Amniotic epithelial cell (primary cell): ENCODE measurements at places on chromosomes 1 and 21.

GRCh38 chr1:185319139-185319475 is 2.1 kb upstream of the IVNS1ABP start:
- DNase-seq: no peak

- no peak for DNase-seq
These were observed 178.4 kb downstream of the PSMG1 start for GRCh38 chr21:39004634-39005501.

DNA sequence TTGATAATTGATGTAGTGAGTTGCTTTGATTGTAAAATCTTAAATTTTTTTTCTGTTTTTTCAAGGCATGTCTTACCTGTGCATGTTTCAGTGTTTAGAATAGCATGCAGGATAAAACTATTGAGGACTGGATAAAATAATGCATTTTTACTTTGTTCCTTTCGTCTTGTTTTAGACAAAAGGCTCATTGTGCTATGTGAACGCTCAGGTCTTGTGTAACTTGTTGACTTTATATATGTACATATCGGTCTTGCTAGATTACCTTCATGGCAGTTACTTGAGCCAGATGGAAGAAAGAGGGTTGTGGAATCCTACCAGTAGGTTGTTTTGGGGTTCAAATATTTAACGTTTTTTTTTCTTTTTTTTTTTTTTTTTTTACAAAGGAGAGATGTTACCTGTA is 7.0 kb downstream of the NFIA start:
- no peak for DNase-seq

DNA sequence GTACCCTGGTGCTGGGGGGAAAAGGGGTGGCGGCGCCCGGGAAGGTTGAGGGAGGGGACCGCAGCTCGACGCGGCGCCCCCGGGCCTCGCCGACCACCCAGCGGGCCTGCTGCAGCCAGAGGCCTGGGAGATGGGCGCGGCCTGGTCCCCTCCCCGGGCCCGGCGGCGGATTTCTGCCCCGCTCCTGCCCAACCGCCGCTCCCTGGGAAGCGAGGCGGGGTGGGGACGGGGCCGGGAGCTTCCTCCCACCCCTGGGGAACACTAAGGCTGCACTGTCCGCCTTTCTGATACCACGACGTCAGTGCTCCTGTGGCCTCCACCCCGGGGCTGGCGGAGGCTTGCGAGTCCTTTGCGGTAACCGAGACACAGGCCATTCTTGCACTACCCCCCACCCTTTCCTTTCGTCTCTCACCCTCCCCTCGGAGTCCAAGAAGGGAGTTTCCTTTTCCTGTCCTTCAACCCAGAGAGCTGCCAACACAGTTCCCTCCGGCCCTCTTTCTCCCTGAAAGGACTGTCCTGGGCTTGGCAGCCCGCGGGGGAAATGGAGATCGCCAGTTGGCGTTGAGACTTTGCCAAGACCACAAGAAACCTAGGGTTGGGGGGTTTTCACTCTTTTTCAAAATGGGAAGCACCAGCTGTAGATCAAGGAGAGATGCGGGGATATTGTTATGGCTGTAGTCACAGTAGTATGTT is 742 bp downstream of the SH3GLB1 start:
- peak; percentile 49 for DNase-seq

- DNase-seq: no peak
These were observed 42.5 kb downstream of the PTPRF start for GRCh38 chr1:43573066-43573800.

DNA sequence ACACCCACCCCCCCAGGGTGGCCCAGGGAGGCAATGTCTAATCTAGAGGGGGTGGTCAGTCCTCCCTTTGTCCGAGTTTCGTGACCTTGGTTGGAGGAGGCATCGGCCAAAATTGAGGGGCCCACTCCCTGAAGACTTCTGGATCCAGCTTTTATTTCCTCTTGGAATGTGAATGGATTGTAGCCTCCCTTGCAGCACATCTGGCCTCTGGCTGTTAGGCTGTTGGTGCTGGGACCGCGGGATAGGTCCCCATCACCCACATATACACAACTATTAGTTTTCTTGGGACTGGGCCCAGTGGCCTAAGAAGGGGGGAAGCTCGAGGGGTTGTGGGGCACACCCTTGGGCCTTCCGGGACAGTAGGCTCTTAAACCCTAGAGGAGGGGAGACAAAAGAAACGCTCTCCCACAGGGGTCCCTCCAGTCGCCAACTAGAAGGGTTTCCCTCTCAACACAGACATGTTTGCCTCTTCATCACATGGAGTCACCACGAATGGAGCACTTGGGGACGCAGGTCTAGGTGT is 2.5 kb downstream of the LHX4 start:
- DNase-seq: no peak

DNA sequence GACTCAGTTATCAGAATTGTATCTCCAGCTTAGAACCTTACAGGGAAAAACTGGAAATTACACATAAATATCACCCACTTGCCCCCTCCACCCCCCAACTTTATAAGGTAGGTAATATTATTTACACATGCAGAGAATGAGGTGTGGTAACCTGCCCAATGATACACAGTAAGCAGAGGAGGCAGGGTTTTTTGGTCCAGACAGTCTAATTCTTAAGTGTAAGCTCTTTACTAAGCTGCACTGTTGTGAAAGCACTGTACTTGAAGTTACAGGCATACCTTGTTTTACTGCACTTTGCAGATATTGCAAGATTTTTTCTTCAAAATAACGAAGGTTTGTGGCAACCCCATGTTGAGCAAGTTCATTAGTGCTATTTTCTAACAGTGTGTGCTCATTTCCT is 24.8 kb upstream of the MYOCOS start:
- DNase-seq: peak; percentile 27

DNA sequence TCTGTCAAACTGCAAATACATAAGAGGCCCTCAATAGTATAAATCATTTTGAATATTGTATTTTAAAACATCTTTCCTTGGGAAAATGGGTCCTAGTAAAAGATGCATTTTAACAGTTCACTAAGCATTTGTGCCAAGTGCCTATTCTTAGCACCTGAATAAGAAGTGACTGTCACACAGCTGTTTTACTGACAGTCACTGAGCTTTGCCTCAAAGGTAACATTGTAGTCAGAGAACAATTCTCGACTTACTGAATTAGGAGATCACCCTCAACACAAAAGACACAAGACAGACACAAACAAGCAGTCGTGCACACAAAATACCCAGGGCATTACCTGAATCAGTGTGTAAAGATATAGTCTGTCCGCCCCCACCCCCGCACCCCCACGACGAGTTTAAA is 408 bp downstream of the ESRRG start:
- no peak for DNase-seq

DNA sequence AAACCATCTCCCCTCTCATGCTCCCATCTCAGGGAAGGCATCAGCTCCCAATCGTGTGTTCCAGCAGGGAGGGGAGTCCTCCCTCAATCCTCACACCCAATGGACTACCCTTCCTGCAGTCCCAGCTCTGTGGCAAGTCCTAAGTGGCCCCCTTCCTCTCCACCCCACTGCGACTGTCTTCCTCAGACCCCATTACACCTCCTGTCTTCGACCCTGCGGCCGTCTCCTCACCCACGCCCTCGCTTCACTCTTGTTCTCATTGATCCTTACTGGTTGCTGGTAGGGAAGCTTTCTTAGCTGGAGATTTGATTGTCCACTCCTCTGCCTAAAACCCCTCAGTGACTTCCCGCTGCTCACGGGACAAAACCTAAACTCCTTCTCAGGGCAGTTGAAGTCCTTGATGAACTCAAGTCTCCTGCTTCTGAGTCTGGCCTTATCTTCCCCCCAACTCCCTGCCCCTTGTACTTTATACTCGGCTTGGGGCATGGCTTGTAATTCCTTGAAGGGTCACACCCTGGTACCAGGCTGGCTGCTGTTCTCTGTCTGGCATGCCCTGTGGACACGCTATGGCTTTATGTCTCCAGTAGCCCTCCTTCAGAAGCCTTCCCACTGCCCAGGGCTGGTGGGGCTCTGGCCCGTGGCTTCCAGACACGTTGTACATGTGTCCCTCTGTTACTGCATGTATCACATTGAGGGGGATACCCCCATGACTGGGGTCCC is 2.3 kb upstream of the EPS8L3 start:
- peak; percentile 31 for DNase-seq

DNA sequence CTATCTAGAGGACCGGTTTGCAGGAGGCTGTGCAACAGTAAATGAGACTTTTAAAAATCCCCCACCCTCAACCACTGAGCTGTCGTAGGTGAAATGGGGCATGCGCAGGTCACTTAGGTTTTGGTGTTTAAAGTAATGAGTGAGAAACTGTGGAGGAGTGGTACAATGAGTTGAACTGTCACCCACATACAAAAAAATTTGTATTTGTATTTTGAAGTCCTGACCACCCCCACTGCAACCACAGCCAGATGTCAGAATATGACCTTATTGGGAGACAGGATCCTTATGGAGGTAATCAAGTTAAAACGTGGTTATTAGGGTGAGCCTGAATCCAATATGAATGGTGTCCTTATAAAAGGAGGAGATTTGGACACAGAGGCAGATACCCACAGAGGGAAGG is 1.6 kb upstream of the IRF6 start:
- DNase-seq: no peak

DNA sequence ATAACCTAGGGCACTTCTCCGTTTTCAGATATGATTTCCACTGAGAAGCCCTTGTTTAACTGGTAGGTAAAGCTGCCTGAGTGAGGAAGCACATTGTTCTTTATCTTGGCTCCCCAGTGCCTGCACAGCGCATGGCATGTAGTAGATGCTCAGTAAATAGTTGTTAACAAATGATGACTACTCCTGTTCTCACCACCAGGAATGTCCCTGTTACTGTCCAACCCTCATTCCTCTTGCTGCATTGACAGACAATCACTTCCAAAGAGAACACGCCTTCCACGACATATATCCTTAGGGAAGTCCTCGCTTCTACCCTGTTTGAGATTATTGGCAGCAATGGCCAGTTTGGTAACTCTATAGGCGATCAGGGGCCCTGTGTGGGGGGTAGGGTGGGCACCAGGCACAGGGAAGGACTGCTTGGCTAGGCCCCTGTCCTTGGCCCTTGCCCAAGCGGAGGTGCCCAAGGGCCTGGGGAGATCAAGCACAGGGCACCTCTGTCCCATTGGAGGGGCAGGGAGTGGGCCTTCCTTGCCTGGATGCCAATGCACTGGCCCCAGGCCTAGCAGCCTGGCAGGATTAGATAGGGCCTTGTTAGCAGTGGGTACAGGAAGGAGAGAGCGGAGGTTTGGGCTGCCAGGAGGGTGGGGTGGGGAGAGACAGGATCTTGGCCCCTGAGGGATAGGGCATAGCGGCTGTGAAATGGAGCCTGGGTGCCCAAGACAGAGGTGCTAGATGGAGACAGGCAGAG is 10.2 kb downstream of the NES start:
- no peak for DNase-seq

GRCh38 chr1:197876894-197877293 is 25.5 kb upstream of the C1orf53 start:
- no peak for DNase-seq

DNA sequence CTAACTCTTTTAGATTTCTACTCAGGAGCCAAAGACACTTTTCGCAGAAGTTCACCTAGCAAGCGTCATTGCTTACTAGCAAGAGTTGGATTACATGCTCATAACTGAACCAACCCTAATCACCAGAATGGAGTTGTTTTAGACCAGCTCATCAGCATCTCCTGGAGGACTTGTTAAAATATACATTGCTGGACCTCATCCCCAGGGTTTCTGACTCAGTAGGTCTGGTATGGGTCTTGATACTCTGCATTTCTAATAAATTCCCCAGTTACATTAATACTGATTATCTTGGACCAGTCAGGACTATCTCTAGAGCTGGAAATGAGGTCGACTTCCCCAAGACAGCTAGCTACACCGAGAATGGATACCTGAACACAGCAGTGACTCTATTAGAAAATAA is 9.7 kb upstream of the PRDX6 start:
- peak; percentile 11 for DNase-seq

GRCh38 chr1:56432166-56432971 is 147.0 kb downstream of the PLPP3 start:
- no peak for DNase-seq
